ENCODE measurements at places on chromosomes 13 and 19.

GRCh38 chr13:105463011-105463501, 1072.4 kb downstream of the EFNB2 start:
- no peak for DNase-seq

DNA sequence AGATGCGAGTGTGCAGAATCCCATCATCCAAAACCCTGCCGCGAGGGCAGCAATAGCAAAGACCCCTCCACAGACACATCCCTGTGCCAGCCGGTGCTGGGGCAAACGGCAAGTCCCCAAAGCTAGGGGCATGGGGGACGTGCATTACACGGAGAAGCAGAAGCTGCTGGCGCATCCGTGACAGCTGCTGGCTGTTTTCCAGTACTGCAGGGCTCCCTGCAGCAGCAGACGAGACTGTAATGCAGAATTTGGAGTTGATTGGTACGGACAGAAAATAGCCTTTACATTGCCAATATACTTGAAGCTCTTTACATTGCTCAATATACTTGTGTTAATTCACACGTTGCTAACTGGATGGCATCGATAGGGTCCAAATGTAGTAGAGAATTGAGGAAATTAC, 77.2 kb upstream of the TMTC4 start:
- DNase-seq: no peak

DNA sequence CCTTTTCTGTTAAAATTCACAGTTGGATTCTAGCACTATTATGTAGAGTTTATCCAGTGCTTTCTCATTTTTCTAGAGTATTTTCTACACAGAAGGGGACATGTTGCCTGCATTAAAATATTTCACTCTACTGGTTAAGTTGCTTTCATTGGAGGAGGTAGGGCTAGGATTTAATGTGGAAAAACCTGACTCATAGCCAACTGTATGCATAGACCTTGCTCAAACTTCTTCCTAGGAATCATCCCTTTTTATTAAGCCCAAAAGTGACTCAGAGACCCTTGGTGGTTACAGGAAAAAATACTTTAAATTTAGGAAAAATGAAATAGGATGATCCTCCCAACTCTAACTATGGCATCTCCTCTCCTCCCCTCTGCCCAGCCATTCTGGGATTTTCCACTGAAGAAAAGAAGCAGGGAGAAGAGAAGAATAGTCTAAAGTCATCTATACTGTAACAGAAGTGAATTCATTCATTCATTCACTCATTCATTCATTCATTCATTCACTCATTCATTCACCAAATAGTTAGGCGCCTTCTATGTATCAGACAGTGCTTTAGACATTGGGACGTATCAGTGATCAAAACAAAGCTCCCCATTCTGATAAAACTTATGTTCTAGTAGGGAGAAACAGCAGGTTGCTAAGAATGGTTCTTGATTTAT, 109.0 kb upstream of the HTR2A start:
- DNase-seq: no peak

DNA sequence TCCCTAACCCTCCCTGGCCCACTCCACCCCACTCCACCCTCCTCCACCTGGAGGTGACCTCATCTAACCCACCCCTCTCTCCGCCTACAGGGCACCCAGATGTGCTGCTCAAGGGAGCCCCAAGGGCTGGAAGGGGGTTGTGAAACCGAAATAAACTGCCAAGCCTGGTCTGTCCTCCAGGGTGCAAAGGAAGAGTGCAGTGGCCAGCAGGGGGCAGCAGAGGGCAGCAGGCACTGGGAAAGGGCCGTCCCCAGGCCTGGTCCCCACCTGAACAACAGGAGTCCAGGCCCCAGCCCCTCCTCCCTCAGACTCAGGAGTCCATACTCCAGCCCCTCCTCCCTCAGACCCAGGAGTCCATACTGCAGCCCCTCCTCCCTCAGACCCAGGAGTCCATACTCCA, 8.4 kb upstream of the BCAM start:
- peak; percentile 77 for DNase-seq

- DNase-seq: no peak
Observed at GRCh38 chr19:30811397-30812098, 439.4 kb downstream of the ZNF536 start.

- no peak for DNase-seq
Observed at GRCh38 chr19:16721051-16721450, 1.4 kb downstream of the NWD1 start.

DNA sequence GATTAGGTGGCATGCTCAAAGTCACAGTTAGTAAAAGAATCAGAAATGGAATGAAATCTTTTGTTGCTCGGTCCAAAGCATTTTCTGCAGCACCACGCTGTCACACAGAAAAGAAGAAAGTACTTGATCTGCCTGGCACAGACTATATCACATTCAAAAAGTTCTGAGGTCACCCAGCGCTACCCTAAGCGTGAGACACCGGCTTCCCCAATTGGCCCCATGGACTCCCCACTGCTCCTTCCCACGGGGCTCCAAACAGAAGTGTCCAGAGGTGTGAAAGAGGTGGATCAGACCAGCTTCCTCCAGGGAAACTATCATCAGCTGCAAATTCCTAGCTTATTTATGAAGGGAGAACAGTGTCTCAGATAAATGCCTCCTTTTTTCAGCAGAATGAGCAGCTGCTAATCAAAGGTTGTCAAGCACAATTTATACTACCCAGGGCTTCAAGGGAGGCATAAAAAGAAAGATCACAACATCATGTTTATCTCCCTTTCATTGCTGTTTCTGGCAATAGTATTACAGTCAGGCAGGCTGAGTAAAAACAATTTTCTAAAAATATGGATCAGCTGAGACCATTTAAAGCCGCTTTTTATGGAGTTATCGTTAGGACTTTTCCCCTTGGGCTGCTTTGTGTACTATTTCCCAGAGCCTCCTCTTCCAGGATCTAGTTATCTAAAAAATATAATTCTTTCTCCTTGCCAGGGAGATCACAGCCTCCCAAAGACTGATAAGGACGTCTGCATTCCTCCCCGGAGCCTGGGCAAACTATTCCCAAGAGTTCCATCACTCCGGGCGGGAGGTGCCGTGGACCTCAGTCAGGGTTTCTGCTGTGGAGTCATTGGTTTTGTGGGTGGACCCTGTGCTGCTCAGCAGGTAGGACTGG, 208.0 kb downstream of the LHFPL6 start:
- no peak for DNase-seq

GRCh38 chr19:948842-949496, 23.1 kb downstream of the ARID3A start:
- DNase-seq: peak; percentile 85

DNA sequence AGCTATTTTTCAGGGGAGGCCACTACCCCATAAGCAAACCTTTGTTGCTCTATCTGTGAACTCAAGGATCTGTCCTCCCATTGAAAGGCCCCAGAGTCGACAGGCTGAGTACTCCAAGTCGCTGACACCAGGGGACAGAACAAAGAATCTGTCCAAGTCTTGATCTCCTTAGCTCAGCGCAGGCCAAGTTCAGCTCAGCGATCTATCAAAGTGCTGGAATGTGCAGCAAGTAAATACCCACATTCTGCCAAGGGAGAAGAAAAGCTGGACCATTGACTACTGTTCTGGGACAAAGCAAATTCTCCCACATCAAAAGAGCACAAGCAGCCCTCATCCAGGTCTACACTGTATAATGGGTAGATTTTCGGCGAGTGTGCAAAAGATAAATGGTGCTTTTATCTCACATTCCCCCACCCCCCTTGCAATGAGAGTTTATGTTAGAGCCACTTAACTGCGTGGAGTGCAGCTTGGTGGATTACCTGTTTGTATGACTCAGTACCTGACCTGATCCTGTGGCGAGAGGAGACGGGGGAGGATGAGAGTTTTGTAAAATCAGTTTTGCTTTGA, 391.7 kb upstream of the SGCG start:
- no peak for DNase-seq

DNA sequence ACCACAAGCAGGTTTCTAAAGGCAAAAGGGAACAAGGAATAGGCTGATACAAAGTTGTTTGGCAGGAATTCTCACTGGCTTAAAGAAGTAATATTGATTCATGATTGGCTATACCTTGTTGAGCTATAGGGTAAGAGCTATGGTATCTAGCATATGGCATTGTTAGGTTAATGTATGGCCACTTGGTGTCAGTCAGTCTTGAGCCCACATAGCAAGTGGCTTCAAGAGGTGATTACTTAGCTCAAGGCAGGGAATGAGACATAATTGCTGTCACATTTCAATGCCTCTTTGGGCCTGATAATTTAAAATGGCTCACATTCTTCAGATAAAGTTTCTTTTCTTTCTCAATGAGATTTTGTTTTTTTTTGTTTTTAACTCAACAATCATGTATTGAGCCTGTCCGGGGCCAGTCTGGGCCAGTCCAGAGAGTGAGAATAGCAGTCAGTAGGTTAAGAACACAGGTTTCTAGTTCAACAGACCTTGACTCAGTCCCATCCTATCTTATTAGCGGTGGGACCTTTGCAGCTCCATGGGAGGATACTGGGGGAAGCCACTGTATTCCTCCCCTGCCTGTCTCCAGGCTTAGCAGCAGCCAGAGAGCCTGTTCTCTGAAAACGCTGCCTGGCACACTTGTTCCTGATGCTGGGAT, 45.8 kb upstream of the RCBTB2 start:
- no peak for DNase-seq

DNA sequence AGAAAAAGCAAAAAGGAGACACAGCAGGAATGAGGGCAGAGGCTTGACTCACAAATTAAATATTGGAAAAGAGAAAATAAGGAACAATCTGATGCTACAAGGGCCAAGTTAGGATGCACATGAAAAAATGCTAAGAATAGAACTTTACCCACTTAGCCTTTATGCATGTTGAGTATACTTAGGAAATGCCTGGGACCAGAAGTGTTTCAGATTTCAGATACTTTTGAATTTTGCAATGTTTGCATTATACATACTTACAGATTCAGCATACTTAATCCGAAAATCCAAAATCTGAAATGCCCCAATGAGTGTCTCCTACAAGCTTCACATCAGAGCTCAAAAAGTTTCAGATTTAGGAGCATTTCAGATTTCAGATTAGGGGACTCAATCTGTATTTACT, 262.3 kb downstream of the ABCC4 start:
- DNase-seq: no peak

DNA sequence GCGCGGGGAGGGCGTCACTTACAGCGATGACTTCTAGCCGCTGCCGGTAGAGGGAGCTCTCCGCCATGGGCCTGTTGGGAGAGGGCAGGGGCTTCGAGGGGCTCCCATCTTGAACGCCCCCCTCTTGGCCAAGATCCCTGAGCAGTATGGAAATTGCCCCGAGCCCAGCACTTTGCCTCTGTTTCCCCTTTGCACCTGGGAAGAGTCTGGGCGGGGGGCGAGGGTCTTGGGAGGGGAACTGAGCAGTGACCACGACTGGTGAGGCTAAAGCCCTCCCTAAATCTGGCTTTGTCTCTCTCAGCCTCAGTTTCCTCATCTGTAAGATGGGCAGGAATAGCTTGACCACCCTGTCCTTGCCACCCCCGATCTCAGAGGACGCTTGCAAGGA, 2.8 kb downstream of the PALM3 start:
- DNase-seq: no peak

- DNase-seq: no peak
Observed at GRCh38 chr19:46225558-46226004, 4.0 kb upstream of the IGFL1 start.

DNA sequence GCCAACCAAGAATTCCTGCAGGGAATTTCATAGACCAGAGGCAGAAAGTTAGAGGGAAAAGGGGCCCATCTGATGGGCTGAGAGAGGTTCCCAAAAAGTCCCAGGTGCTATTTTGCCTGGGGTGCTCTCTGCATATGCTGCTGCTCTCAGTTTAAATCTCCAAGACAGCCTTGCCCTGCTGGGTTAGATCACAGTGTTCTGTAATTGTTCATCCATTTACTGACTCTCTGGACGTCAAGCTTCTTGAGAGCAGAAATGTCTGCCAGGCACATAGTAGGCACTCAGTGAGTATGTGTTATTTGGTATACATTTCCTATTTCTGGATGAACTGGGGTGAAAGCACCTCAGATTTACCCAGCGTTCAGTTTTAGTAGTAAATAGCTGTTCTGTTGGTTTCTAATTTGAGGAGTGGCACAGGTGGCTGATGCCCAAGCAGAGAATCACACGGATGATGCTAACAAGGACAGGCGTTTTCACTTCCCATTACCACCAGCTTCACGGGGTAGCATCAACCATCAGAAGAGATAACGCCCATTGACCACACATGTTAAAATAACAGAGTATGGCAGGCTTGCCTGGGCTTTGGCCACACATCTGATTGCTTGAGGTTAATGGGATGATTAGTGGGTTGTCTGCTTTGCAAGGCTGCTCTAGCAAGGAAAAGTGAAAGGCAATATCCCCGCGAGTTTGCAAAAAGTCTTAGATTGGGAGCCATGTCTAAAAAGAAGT, 161.1 kb downstream of the SLC7A1 start:
- DNase-seq: peak; percentile 23

GRCh38 chr13:101817898-101818297, 365.4 kb downstream of the ITGBL1 start:
- no peak for DNase-seq

- no peak for DNase-seq
Observed at GRCh38 chr19:48807590-48808308, 3.1 kb downstream of the BCAT2 start.

DNA sequence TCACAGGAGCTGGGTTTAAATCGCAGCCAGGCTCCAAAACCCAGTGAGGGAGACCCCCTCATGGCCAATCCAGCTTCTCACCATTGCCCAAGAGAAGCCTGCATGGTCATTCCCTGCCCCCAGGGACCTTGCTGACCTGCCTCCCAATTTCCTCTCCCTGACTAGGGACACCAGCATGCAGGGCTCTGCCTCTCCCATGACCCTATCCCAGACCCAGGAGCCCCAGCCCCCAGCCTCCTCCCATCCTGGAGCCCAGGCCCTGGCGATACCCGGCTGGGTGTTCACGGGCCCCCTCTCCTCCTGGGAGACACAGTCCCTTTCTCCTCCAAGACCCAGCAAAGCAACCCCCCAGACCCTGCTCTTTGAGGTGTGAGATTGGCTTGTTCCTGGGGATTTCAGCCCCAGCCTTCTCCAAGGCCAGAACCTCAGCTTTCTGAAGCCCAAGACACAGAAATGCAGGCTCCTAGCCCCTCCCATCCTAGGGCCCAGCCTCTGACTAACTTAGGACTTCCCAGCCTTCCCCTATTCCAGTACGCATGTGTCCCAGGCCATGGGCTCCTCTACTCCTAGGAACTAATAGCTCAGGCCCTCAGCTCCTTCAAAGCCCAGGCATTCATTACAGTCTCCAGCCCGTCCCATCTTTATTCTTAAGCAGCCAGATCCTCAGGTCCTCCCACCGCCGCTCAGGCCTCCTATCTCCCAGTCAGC, 1.1 kb downstream of the GYS1 start:
- no peak for DNase-seq

DNA sequence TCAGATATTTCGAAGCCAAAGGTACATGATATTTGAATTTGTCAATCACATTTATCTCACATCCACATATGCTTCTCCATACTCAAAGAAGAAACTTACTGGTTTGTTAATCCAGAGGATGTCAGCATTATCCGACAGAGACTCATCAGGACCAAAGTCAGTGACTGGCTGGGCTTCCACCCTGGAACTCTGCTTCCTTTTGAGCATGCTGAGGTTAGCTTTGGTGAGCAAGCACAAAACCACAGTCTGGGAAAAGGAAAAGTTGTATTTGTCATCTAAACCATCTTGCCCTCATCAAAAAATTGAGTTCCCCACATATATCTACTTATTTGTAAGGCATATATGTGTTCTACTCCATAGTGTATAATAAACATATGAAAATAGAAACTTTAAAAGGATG, 17.4 kb downstream of the NALCN start:
- DNase-seq: no peak
